ENCODE measurements at places on chromosomes 1 and 21.

GRCh38 chr1:39003794-39004193 is 12.7 kb downstream of the AKIRIN1 start:
- no peak for DNase-seq

GRCh38 chr1:31073044-31073443 is 7.5 kb upstream of the PUM1 start:
- DNase-seq = no peak

DNA sequence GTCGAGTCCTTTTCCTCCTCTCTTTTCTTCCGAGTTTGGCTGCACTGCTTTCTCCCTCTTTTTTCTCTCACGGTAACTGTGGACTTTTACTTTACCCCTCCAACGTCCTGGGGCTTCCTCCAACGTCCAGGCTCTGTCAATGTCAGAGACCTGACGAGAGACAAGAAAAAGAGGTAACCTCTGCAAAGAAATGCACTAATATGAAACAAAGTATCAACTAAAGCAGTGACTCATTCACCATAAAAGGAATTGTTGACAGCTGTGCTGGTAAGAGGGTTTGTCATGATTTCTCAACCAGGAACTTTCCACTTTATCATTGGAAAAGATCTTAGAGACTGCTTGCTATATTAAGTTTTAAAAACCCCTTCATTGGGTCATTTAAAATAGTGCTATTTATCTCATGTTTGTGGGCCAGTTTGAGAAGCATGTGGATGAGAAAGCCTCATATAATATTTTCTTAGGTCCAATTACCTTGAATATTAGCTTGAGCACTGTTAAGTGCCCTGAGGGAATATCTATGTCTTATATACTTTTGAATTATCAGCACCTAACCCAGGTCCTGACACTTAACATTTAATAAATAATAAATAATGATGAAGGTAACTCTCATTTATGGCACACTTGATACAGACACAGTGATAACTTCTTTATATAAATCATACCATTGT is at the start of gene GBP2:
GBP2 (minus strand) TSS at position 202 of the 668 bp plus-strand sequence. CDS start 4,148 bp downstream, outside the sequence.
- DNase-seq = no peak

- DNase-seq = no peak
Observed at GRCh38 chr1:47536646-47537118, 98.8 kb downstream of the FOXD2 start.

DNA sequence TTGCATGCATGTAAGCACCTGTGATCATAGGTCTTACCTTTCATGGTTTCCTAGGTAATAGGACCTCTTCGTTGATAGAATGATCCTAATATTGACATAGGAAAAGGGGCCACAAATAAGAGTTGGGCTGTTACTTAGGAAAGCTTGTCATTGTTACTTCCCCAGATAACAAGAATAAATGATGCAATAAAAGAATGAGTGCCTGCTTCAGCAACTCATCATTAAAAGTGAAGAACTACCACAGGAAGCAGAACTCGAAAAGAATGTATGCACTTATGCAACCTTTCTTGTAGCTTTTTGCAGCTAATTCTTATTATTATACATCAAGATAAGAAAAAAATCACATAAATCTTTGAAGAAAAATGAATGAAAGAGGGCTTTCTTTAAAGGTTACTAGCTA is 548.6 kb downstream of the LTN1 start:
- no peak for DNase-seq
